ENCODE measurements at places on chromosomes 7 and 10.

- no peak for DNase-seq
Observed at GRCh38 chr10:13693783-13694700, 107.3 kb downstream of the PRPF18 start.

DNA sequence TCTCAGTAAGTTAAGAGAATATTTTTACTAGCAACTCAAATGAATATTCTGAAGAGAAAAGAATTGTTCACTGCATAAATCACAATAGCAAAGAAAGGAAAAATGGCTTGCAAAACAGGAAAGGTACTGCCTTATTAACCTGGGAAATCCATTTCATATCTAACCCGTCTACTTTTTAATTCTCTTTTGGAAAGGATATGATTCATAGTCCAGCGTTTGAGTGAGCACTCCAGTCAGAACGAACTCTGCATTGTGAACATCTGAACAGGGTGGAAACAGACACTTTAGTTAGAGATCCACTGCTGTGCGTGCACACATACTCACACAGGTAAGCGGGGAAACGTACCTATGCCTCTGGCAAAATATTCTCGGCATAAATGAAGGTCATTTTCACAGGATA lies 56.8 kb downstream of the PAXIP1 start:
- DNase-seq: no peak

GRCh38 chr7:39269034-39269433 lies 291.3 kb downstream of the POU6F2 start:
- no peak for DNase-seq

DNA sequence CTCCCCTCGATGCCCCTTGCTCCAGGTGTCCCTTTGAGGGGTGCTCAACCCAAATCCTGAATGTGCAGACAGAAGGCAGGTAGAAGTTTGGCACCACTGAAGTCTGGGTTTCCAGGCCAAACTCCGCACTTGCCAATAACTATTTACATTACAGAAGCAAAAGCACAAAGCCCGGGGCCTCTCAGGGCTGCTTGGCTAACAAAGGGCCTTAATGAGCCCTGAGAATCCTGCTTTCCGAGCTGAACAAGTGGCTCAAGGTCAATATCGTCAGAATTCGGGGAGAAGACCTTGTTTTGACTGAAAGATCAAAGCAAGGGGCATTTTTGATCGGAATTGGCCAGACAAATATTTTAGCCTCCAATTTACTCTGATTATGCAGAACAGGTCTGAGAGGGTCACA lies 189.9 kb downstream of the HERPUD2 start:
- DNase-seq: no peak

DNA sequence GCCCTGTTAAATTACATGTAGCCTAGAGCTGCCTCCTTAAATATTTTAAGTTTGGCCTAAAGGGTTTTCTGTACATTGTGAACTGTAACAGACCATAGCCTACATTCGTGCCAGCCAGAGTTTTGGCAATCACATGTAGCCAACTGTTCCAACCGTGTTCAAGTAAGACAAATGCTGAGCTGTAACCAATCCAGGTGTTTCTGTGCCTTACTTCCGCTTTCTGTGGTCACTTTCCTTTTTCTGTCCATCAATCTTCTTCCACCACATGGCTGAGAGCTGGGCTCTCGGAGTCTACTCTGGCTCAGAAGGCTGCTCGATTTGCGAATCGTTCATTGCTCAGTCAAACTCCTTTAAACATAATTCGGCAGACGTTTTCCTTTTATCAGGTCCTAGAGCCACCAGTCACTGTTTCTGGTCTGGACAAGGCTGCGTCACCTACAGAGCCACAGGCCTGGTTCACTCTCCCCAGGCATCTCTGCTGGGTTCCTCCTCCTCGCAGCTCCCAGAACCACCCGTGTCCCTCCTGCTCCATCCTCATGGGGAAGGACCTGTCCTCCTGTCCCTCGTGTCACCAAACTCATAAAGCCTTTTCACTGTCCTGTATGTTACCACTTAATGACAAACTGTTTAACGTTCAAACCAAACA lies 158.0 kb upstream of the RHEB start:
- no peak for DNase-seq

- DNase-seq: no peak
Observed at GRCh38 chr10:7407368-7408290, 3.2 kb downstream of the SFMBT2 start.

DNA sequence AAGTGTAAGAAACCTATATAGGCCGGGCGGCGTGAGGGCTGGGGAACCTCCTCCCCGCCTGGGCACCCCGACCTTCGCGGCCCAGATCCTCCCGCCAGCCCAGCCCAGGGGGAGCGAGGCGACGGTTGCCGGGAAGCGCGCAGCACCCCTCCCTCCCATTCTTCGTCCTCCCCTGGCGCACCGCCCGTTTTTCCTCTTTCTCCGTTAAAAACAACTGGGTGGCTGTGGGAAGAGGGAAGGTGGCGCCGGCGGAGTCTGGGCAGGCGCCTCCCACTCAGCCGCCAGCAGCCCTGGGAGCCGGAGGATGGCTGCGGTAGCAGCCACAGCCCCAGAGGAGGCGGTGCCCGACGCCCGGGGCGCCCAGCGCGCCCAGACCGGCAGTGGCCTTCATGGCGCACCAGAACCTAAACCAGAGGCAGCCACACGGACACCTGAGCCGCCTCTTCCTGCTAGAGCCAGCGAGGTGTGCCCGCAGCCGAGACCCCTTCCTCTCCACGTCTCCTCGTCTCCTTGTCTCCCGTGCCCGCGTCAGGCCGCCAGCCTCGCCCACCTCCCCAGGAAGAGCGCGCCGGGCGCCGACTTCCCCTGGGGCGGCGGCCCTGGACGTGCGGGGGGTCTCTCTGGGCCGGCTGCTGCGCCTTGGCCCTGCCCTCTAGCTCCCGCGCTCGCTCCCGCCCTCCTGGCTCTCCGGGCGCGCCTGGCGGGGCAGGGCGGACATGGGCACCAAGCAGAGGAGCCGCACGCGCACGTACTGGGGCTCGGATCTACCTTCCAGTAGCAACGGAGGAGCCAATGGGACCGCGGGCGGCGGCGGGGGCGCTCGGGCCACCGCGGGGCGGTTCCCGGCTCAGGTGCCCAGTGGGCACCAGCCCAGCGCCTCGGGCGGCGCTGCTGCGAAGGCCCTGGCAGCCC lies 32.8 kb upstream of the SFTPD start:
- DNase-seq: no peak

- DNase-seq: no peak
Observed at GRCh38 chr7:41892356-41893100, 189.6 kb upstream of the INHBA start.

GRCh38 chr7:134120405-134120804 lies 6.7 kb upstream of the LRGUK start:
- no peak for DNase-seq

GRCh38 chr10:60048091-60048501 lies 141.7 kb upstream of the CCDC6 start:
- no peak for DNase-seq

- no peak for DNase-seq
Observed at GRCh38 chr7:106938803-106939202, 73.7 kb downstream of the PIK3CG start.

- no peak for DNase-seq
Observed at GRCh38 chr7:108178398-108178797, 48.2 kb upstream of the LAMB4 start.

GRCh38 chr7:140062118-140062527 lies 628 bp downstream of the PARP12 start:
- peak; percentile 21 for DNase-seq

DNA sequence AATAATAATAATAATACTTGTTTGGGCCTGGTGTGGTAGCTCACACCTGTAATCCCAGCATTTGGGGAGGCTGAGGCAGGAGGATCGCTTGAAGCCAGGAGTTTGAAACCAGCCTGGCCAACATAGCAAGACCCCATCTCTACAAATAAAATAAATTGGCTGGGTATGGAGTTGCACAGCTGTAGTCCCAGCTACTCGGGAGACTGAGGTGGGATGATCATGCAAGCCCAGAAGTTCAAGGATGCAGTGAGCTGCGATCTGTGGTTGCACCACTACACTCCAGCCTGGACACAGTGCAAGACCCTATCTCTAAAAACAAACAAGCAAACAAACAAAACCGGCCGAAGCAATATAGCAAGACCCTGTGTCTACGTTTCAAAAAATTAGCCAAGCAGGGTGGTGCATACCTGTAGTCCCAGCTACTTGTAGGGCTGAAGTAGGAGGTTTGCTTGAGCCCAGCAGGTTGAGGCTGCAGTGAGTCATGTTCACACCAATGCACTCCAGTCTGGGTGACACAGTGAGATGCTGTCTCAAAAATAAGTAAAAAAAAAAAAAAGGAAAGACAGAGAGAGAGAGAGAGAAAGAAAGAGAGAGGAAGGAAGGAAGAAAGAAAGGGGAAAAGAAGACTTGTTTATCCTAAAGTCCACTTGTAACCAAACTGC lies 85.6 kb upstream of the KDM7A start:
- no peak for DNase-seq

DNA sequence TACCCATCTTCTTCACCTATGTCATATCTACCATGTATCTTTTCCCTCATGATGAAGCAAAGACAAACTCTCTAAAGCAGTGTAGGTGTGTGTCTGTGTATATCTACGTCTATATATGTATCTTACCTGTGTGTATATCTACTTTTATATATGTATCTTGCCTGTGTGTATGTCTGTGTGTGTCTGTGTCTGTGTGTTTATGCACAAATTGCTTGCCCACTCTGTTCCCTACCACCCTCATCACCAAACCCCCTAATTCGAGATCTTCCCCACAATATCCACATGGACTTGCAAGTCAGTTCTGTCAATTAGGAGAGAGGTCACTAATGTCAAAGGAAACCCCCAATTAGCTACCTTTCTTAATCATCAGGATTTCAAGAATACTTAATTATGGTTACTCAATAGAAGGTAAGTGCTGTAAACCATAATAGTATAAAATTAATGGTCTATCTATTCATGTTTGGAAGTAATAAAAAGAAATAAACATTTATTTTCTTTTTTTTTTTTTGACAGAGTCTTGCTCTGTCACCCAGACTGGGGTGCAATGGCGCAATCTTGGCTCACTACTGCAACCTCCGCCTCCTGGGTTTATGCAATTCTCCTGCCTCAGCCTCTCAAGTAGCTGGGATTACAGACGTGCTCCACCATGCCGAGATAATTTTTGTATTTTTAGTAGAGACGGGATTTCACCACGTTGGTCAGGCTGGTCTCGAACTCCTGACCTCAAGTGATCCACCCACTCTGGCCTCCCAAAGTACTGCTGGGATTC lies 43.6 kb downstream of the ANKRD61 start:
- DNase-seq: no peak

DNA sequence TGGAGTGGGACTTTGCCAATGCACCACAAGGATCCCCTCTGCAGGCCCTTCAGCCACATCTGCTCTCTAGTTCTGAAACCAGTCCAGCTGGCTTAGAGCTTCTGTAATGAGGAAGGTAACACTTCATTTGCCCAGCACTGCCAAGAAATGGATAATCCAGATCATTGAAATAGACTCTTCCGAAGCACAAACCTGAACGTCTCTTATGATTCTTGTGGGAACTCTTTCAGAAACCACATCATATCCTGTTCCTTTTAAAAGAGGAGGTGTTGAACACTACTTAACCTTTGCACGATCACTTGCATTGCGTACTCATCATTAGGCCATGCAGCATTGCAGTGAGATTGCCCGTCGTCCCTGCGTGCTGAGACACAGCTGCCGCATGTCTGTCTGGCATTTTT lies 25.8 kb upstream of the PLPP4 start:
- DNase-seq: no peak

DNA sequence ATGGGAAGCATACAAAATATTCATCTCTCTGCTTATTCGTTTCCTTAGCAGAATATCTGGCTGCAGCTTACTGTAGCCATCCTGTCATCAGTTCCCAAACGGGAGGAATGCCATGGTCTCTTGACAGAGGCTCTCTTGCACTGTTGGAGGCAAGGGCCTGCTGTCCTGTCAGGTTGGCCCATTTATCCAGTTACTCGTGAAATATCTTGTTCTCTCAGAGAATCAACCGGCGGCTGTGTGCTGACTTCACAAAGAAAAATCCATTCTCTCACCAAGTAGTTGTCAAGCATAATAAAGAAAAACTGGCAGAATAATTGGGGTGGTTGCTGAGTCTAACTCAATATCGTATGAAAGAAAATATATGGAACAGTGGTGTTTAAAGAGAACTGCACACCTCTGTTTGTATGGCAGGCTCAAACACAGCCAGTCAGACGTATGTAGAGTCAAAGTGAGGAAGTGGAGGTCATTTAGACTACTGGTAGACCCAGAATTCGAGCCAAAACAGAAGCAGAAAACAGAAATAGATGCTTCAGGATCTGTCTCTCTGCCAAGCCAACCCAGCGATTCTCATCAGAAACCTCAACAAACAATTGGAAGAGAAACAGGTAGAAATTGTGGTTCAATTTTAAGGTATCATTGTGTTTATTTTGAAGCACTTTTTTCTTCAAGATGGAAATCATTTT lies 349.2 kb upstream of the PRKCQ start:
- DNase-seq: no peak

All from activated CD8-positive, alpha-beta memory T cell treated with anti-CD3 and anti-CD28 coated beads for 1 hour (primary cell).